Activated naive CD8-positive, alpha-beta T cell treated with anti-CD3 and anti-CD28 coated beads, Interleukin-2, amount 10 ng/mL, durations not matched to agents 7 days and 5 days (primary cell): ENCODE measurements at places on chromosomes 2 and 18. TPM values are rescaled to one million over a fixed set of nuclear protein-coding genes. Genes with fewer than 3 reads are reported as not detected.

DNA sequence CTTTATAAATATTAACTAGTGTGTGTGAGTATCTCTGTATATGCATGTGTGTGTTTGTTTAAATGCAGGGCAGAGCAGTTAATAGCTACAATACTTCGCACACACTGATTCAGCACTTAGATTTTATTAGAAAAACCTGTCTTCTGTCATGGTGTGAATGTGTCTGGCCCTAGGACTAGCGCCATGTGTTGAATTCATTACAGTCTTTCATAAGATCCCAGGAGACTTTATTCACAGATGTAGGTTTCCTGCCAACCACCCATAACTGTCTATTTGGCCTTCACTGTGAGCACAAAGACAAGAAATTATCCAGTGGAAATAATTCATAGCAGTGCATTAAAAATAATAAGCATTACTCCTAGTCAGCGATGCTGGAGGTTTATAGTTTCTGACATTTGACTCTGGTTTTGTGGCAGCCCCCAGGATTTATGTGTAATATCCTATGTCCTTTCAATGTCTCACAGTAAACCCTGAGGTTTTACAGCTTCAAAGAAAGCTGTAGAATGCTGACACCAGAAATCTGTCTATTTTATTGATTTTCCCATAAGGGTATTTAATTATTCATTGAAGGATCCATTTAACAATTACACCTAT lies 93.9 kb downstream of the ZNF804A start:
- DNase-seq: no peak

GRCh38 chr2:164867779-164868397 lies 26.3 kb upstream of the COBLL1 start:
- DNase-seq: no peak

The DNAJC5G gene
- not detected for total RNA-seq

- DNase-seq: no peak
Measured at GRCh38 chr2:139079311-139079710, 299.1 kb upstream of the NXPH2 start.

DNA sequence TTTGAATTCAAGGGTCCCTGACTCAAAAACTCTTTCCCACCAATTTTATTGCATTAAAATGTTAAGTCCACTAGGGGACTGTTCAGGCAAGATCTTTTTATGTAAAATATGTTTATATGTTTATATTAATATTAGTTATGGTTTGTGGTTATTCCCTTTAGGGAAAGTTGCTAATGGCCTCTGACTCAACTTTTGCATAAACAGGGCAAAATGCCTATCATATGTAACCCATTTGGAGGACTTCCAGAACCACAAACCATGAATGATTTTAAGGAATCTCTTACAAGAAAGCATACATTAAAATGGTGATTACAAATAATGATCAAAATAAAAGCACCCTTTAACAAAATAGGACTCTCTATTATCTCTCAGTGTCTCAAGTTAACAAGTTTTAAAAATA lies 1484.5 kb upstream of the ZEB2 start:
- no peak for DNase-seq

GRCh38 chr18:77223221-77223639 lies 26.4 kb upstream of the GALR1 start:
- DNase-seq: no peak

The SPEG gene
- 18.1 TPM for total RNA-seq

GRCh38 chr2:126883666-126884040 lies 15.0 kb upstream of the TEX51 start:
- DNase-seq: no peak

DNA sequence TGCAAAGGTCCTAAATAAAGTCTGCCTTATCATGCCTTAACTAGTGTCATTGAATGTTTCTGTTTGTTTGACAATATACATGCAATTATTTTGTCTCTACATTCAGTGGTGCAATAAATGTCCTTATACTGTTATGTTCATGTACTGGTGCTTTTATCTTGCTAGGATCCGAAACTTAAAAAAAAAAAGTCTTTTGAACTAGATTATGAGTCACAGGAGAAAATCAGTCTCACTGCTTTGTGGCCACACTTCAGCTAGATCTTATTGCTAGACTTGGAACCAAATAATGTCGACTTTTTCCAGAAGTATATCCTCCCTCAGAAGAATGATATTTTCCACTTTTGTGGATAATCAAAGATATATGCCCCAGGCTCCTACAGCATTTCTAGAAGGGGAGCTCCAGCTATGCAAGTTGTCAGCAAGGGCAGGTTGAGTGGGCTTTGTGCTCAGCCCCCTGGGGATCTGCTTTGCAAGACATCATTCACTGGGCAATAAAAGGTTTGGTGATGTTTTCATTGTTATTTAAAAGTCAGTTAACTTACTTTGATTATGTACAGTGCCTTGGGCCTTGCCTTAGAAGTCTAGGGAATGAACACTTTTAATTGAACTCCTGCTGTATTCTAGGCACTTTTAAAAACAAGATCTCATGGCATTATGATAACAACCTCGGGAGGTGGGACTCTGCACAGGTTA lies 157.1 kb upstream of the LRRTM1 start:
- DNase-seq: no peak

DNA sequence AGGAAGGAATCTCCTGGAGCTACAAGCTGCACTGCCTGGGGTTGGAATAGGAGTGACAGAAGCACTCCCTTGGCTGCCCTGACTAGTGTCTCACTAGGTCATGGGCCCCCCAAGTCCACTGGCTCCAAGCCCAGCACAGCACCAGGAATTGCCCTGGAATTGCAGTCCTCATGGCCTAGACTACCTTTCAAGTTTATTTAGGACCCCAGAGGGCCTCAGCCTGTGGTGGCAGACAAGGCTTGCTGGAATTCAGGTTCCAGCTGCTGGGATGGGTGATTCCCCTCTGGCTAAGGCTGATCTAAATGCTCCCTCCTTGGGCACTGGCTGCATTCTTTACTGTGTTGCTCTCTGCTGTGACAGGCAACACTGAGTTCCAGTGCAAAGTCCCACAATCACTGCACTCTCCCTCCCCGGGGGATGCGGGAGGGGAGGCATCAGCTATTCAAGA lies 14.0 kb downstream of the STRADB start:
- no peak for DNase-seq

The CNOT11 gene
- 64.2 TPM for total RNA-seq

The FASTKD1 gene
- total RNA-seq: 35.0 TPM

DNA sequence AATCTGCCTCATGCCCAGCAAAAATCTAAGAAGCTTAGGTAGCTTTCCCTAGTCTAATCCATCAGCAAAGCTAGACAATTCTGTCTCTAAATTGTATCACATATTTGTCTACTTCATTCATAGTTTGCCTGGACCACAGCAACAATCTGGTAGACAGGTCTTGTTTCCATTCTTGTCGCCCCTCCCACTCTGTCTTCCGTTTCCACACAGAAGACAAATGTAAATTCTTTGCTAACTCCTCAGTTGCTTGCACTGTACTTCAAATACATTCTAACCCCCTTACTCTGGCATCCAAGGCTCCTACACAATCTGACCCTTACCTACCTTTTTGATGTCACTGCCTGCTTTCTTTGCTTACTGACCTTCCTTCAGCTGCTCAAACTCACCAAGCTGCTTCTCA lies 40.1 kb downstream of the THUMPD2 start:
- DNase-seq: no peak

The EMILIN1 gene
- 0.91 TPM for total RNA-seq

- no peak for DNase-seq
Measured at GRCh38 chr2:57417007-57417406, 629.6 kb upstream of the VRK2 start.

DNA sequence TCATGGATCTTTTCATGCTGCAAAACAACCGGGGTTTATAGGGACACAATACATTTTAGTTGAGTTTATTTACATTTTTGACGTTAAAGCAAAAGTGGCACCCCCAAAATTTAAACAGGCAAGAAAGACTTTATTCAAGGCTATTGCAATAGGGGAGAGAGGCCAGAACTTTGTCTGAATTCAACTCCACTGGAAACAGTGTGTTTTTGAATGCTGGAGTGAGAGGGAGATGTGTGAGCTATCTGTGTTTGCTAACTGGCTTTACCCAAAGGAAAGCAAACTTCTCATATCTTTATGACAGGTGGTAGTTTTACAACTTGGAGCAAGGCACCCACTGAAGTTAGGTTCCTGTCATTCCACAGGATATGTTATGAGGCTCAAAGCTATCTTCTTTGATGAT lies 207.4 kb downstream of the AGPS start:
- DNase-seq: no peak

The FHOD3 gene
- not detected for total RNA-seq

The TEX44 gene
- total RNA-seq: not detected

GRCh38 chr18:25805939-25806338 lies 284.5 kb downstream of the SS18 start:
- no peak for DNase-seq

- DNase-seq: no peak
Measured at GRCh38 chr2:68722712-68723111, 11.9 kb upstream of the ARHGAP25 start.

The FZD7 gene
- total RNA-seq: 0.44 TPM

GRCh38 chr2:15306706-15307105 lies 254.4 kb downstream of the NBAS start:
- DNase-seq: no peak

DNA sequence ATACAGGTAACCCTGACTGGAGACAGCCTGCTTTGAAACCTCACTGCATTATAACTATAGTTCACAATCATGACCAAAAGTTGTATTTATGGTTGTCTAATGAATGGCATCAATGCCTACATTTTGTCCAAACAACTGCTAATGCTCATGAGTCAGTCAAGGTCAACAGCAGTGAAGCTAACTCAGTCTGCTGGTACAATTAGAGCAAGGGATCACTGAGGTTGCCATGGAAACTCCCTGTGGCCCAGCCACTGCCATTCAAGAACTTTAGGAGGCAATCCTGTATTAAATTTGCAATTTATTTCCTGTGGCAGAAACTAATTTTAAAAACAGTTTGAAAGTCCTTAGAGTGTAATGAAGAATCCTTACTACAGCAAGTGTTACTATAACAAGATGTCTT lies 185.1 kb upstream of the SMAD7 start:
- DNase-seq: no peak

- DNase-seq: no peak
Measured at GRCh38 chr2:197042739-197043196, 116.3 kb upstream of the PGAP1 start.

The DNAH7 gene
- total RNA-seq: not detected

The FABP1 gene
- total RNA-seq: not detected

GRCh38 chr2:33412920-33413319 lies 63.5 kb upstream of the RASGRP3 start:
- no peak for DNase-seq

- no peak for DNase-seq
Measured at GRCh38 chr2:39734445-39734844, 44.6 kb downstream of the THUMPD2 start.

DNA sequence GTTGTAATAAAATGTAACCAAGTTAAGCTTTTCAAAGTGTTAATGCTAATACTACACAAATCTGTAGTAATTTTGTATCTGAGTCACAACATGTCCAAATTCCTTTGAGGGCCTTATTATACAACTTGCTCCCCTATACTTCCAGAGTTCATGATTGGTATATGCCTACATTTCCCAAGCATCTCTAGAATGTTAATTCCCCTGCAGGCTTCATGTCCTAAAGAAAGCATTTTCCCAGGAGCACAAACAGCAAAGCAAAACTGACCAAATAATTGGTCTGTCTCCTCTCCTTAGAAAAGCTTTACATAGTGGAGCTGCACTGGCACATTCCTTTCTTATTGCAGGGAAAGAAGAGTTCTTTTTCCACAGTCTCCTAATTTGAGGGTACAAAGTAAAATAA lies 3.7 kb downstream of the ALS2 start:
- DNase-seq: no peak
